Stimulated activated CD4-positive, alpha-beta T cell treated with anti-CD3 and anti-CD28 coated beads, Interleukin-4, amount 100 ng/mL, for 4 hours (primary cell): ENCODE measurements at places on chromosomes 5 and 9.
A peak's percentile ranks its signal among the peaks of the same experiment; 100 is the strongest.

GRCh38 chr9:124182741-124183140 lies 75.0 kb upstream of the NEK6 start:
- DNase-seq, result no peak

GRCh38 chr9:92439921-92440750 lies 15.9 kb upstream of the OMD start:
- no peak for DNase-seq

DNA sequence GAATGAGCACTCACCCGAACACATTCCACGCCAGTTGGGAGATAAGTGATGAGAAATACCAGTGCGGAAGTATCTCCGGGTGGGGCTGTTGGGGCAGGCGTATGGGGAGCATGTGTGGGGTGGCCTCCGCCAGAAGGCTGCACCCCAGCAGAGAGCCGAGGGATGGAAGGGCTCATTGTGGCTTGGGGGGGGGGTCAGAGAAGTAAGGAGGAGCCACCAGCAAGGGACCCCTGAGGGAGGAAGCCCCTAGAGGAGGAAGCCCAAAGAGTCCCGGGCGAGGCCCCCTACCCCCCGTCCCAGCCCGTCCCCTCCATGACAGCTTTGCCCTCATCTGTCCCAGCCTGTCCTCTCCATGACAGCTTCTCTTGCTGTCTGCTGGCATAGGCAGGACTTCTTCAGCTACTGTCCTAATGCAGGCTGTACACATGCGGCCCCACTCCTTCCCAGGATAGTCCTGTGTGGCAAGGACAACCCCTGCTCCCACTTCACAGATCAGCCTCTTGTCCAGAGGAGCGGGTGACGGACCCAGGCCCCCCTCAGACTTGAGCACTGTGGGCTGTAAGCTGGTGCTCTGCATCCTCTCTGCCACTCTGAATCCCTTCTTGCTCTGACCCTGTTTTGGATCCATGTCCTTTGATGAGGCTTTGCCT lies 239.6 kb downstream of the CACNA1B start:
- DNase-seq, result no peak

DNA sequence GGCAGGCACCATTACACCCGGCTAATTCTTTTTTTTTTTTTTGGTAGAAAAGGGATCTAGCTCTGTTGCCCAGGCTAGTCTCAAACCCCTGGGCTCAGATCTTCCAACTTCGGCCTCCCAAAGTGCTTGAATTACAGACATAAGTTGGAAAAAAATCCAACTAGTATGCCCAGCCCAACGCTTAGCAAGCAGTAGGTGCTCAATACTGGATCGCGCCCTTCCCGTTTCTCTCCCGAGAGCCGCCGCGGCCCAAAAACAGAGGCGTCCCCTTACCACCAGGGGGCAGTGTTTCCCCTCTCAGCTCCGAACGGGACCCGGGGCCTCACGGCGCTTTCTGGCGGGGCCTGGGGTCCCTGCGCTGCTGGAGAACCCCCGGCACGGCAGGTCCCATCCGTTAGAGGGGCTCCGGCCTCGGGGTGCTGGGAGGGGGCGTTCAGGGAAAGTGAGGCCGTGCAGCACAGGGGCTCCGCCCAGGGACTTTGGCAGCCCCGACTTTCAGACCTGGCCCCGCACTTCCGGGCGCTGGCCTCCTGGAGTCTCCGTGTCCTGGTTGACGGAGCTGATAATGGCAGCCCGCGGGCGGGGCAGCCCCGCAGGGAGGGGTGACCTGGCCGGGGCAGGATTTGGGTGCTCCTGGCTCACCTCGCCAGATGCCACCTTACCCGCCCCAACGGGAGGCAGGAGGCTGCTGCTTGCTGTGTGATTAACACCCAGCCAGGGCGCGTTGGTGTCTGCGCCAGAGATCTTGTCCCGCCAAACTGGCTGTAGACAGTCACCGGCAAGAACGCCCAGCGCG lies 15.2 kb downstream of the PTGES start:
- peak; percentile 75 for DNase-seq

DNA sequence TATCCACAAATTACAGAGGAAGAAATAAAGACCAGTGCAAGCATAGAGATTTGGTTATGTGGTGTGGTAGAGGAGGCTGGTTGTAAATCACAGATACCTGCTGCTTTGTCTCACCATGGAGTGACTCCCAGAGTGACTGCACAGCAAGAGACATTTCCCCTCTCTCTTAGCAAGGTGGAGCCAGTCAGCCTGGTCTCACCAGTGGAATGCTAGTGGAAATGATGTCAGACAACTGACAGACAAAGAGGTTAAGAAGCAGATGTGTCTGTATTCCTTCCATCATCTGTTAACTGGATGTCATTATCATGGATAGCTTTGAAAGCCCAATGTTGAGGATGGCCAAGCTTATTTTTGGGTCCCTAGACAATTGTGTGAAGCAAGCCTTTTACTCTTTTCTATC lies 509.4 kb upstream of the SEMA6A start:
- DNase-seq, result no peak

GRCh38 chr9:135134268-135135022 lies 47.0 kb downstream of the OLFM1 start:
- DNase-seq, result no peak

GRCh38 chr5:80184235-80185023 lies 71.4 kb downstream of the SERINC5 start:
- DNase-seq, result no peak

- no peak for DNase-seq
Measured at GRCh38 chr9:84111726-84112125, 131.1 kb downstream of the RMI1 start.

- DNase-seq, result no peak
Measured at GRCh38 chr9:21121079-21121478, 20.6 kb downstream of the IFNW1 start.

- no peak for DNase-seq
Measured at GRCh38 chr5:112479418-112479817, 60.3 kb upstream of the EPB41L4A start.

GRCh38 chr5:45795458-45795857 lies 99.3 kb upstream of the HCN1 start:
- DNase-seq, result no peak

DNA sequence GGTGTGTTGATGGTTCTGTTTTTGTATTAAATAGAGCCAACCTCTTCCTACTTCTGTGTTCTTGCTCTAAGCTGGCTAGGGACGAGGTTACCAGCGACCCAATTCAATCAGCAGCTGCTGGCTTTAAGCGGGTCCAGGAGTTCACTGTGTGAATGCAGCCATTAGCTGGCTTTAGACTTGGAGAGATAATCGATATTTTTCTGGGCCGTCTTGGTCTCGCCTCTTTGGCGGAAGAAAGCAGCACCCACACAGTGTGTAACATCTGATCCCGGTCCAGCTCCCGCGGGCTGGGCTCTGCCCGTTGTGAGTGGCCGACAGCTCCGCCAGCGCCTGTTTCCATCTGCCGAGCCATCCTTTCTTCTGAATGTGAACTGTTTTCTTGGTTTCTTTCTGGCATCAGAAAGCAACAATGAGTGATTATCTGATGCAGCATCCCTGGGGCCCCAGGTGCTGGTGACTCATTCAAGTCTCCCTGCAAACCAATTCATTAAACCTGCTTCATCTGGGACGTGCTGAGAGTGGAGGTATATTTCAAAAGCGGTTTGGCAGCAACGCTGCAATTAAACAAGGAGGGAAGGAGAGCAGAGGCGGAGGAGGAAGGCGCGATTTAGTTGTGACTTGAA lies 90.8 kb upstream of the IRX4 start:
- DNase-seq, result no peak

DNA sequence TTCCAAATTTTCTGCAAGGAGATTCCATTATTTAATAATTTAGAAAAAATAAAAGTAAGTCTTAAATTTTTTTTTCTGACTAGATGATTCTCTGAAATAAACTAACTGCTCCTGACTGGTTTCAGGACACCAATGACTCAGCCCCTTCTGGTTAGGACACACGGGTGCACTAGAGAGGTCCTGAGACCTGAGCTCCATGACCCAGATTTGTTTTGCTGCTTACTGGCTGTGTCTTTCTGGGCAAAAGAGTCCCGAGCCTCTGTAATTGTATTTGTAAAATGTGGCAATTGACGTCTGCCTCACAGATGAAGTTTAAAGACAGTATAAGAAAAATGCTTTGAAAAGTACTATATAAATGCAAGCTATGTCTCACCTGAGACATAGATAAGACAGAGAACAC lies 89.1 kb downstream of the SLC24A2 start:
- DNase-seq, result no peak

DNA sequence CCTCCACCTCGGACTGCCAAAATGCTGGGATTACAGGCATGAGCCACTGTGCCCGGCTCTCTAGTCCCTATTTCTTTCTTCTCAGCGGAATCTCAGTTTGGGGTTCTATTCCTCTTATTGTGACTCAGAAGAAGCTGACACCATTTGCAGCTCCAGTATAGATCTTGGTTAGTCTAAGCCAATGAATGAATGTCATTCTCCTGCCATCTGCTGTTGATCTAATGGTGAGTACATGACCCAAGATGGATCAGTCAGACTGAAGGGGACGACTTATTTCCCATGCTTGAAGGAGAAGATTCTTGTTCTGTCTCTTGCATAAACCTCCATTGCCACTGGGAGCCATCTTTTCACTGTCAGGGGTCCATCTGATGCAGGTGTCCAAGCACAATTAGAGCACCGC lies 76.0 kb upstream of the KLF9 start:
- no peak for DNase-seq

DNA sequence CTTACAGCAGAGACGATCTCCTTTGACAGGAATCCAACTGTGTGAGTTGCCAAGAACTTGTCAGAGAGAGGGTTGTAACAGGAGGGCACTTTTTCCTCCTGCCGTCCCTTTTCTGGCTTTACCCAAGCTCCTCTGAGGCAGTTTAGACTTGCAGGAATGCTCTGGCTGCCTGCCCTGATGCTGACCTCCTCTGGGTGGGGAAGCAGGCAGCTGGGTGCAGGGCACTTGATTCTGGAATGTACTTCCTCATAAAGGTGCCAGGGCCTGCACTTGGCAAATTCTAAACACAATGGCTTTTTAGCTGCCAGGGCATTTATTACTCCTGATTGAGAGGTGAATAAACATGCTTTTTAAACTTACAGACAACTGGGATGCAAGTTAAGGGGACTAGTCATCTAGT lies 190.4 kb downstream of the EPB41L4A start:
- DNase-seq, result no peak

DNA sequence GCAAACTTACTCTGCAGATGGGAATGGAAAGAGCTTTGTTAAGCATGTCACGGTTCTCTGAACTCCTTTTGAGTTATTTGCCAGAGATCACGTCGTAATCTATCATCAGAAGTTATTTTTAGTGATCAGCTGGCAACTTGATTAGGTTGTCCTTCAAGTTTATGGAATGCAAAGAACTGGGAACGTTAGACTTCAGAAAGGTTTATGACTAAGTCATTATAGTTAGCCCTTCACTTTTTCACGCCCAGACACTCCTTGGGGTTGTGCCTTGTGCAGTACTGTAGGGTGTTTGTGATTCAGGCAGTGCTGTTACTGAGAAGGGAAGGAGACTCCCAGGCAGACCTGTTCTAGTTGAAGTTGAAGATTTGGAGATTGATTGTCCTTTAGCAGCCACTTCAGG lies 26.8 kb upstream of the PHF2 start:
- no peak for DNase-seq

DNA sequence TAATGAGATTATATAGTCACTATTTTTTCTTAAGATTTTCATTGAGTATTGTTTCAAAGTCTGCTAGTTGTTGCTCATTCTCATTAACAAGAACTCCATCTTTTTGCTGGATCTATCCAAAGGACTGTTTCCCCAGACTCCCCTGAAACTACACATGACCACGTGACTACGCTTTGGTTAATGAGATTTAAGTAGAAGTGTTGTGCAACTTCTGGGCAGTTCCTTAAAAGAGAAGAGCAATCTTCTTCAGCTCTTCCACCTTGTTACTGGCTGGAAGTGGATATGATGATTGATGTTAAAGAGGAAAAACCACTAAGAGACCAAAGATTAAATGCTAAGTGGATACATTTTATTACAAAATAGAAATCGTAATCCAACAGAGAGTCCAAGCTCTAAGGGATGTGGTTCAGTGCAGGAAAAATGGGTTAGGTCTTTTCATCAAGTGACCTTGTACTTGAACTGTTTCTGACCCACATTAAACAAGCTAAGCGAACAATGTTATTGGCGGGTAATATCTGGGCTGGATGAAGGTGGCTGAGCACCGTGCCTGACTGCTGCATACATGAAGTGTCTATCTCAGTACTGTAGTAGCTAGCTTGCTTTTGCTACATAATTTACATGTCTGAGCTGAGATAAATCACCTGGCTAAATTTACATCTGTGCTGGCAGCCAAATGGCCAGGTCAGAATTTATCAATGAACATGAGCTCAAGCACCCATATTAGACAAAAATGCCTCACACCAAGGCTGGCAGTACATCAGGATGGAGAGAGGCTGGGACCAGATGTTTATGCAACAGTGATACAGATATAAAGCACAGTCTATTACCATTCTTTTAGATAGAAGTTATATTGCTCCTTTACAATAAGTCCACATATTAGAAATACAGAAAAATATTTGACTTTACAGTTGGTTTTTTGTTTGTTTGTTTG lies 7.5 kb upstream of the CTNNAL1 start:
- no peak for DNase-seq

DNA sequence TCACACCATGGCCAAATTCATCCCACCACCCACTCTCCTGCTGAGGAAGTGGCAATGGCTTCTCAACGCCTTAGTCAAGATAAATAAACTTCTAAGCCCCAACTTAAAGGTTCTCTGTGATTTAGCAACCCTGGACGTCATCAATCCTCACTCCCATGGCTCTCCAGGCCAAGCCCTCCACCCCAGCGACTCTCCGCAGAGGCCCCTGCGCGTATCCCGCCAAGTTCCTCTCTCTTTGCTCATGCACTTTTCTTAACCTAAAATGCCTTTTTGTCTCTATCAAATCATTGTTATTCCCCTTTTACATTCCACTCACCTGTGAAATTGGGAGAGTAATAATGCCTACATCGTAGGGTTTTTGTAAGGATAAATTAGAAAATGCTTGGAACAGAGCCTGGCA lies 88.6 kb downstream of the NRG2 start:
- no peak for DNase-seq

GRCh38 chr5:35963381-35963843 lies 25.0 kb upstream of the CAPSL start:
- DNase-seq, result no peak

GRCh38 chr9:126519660-126520420 lies 93.9 kb upstream of the LMX1B start:
- no peak for DNase-seq

GRCh38 chr5:113937301-113937700 lies 423.8 kb downstream of the YTHDC2 start:
- DNase-seq, result no peak

DNA sequence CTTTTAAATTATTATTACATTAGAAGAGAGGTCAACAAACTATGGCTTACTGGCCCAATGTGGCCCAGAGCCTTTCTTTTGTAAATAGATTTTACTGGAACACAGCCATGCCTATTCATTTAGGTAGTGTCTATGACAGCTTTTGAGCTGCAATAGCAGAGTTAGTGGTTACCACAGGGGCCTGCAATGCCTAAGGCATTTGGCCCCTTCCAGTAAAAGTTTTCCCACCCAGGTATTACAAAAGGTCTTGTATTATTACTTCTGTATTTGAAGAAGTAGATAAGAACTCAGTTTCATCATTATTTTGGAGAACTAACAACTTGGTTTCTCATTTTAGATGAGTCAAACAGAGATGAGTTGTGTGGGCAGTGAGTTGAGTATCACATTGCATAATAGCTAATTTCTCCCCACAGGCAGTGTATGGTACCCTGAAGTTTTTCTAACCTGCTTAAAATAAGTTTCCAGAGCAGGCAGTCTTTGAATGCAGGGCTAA lies 9.5 kb downstream of the MTRR start:
- DNase-seq, result no peak

- DNase-seq, result no peak
Measured at GRCh38 chr9:129936222-129936621, 101.0 kb downstream of the USP20 start.
